ENCODE measurements at places on chromosomes 2 and 18.

DNA sequence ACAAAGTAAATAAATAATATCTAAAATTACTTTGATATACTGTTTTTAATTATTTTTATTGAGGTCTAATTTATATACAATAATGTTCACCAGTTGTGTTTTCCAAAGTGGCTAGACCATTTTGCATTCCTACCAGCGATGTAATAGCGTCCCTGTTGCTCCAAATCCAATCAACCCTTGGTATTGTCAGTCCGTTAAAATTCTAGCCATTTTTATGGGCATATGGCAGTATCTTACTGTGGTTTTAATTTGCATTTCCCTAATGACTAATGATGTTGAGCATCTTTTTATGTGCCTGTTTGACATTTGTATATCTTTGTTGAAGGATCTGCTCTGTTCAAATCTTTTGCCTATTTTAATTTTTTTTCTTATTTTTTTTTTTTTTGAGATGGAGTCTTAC is 185.0 kb downstream of the PRPF40A start:
- no peak for DNase-seq

GRCh38 chr2:236517251-236518031 is 52.2 kb upstream of the ACKR3 start:
- DNase-seq, result no peak

DNA sequence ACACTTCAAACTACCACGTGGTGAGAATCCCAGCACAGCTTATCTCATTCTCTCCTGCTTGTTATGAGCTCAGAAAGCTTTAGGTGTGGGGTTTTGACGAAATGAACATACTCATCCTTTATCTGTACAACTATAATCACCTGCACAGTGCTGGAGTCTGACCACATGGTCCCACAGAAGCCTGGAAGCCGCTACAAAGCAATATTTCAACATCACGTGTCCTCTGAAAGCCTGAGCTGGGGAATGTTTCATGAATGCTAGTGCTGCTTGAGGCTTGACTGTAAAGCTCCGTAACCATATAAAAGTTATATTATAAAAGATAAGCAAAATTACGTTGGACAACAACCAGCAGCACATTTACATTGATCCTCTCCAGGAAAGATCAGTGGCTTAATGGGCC is 43.9 kb downstream of the PIEZO2 start:
- no peak for DNase-seq

DNA sequence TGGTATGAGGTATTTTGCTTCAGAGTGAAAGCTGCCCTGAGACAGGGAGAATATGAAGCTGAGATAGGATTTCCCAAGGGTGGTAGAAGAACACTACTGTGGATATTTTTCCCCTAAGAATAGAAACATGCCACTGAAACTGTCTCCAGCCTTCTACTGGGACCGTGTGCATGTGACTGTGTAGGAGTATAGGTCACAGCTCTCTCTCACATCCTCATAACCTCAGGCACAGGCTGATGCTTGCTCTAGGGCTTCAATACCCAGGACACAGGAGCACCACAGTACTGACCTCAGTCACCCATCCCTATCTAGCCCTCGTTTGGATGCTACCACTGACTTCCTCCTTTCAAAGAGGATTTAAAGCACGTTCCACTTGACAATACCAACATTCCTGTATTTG is 67.2 kb downstream of the REV1 start:
- DNase-seq, result no peak

- no peak for DNase-seq
Observed at GRCh38 chr2:148812306-148812705, 62.7 kb upstream of the KIF5C start.

DNA sequence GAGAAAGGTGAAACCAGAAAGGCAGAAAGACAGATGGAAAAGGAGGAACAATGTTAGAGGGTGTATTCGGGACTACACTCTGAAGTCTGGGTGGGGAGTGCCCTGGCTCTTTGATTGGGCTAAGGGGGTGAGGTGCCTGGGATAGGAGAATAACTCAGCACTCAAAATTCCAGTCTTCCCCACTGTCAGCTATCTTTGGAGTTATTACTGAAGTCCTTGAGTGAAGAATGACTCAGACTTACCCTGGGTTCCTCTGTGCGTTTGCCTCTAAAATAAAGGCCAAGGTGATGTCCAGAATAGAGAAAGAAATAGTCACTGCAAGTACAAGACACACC is 151.8 kb upstream of the SERPINE2 start:
- DNase-seq, result no peak

DNA sequence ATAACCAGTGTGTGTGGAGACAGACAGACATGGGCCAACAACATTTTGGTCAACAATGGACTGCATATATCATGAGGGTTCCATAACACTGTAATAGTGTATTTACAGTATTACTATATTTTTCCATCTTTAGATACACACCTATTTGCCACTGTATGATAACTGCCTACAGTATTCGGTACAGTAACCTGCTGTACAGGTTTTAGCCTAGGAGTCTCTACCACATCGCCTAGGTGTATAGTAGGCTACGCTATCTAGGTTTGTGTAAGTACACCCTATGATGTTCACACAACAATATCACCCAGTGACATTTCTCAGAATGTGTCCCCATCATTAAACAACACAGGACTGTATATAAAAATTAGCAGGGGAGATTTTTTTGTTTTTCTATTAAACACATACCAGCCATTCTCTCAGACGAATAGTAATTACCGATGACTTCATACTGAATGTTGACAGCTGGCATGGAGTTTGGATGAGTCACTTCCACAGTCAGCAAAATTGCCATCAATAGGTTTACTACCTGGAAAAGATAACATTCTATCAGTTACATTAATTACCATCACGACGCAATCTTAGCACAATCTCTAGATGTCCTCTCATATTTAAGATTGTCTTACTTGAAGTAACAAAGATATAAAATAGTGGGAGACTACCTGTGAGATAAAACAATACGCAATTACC is 10.8 kb downstream of the LAPTM4A start:
- DNase-seq, result no peak

GRCh38 chr2:186339716-186340115 is 146.3 kb upstream of the ZC3H15 start:
- DNase-seq, result no peak

GRCh38 chr18:34758378-34758948 is 48.4 kb downstream of the DTNA start:
- DNase-seq, result no peak

- DNase-seq, result no peak
Observed at GRCh38 chr2:2542966-2543611, 212.0 kb upstream of the MYT1L start.

DNA sequence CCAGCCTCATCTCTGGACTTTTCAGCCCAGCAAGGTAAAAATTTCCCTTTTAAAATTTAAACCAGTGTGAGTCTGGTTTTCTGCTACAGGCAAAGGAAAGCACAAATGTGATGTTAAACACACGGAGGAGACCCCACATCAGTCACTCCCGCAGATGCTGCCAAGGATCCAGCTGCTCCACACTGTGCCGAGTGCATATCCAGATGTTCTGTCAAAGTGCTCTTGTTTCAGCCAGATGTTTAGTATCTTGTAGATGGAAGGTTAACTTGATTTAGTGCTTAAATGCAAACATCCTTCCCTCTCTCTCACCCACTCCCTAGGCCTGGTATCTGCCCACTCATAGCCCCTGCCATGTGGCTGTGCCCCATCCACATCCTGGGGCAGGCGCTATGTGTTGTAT is 15.8 kb upstream of the ATOH8 start:
- DNase-seq, result no peak

- DNase-seq, result no peak
Observed at GRCh38 chr18:28015671-28016070, 161.3 kb downstream of the CDH2 start.

DNA sequence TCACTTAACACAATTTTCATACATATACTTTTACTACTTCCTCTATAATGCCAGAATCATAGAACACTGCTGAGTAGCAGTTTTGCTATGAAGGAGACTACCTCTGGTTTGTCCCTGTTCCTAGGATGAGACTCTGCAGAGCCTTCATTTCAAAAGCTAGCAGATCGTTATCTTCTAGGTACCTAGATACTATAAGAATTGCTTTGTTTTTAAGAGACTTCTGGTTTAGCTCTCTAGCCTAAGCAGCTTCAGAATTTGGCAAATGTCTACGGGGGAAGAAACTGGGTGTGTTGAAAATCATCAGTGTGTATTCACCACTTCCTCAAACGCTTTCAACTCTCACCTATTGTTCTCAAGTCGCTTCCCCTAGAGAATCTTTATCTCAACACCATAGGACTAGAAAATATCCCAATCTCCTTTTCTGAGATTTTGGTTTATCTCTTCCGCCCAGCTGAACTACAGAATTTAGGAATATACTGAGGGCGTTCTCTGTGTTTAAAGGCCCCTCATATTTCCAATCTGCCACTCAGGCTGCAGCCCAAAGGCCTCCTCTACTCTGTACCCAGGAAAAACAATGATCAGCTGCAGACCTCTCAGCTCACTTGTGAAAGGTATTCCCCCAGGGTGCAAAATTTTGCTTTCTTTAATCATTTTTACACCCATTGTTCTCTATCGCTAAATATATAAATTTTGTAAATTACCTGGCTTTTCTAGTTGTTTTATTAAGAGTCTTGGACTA is 28.7 kb downstream of the SMAD2 start:
- no peak for DNase-seq

Measured in stimulated activated CD8-positive, alpha-beta memory T cell treated with anti-CD3 and anti-CD28 coated beads, Interleukin-15, amount 100 ng/mL, for 48 hours (primary cell).